Common myeloid progenitor, CD34-positive (primary cell): ENCODE measurements at places on chromosomes 6 and 20.

DNA sequence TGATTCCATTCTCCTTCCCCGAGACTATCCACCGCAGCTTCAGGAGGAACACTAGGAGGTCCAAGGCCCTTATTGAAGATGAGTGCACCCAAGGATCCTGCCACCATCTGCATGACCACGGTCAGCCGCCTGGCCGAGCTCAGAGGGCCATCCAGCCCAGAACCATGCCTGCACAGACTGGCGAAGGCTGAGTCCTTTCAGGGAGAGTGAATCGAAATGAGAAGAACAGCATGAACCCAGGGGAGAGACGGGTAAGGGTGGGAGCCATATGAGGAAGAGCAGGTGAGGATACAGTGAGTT, 26.3 kb downstream of the SERPINB6 start:
- DNase-seq: no peak

GRCh38 chr6:61592238-61592637, 693.8 kb downstream of the KHDRBS2 start:
- DNase-seq: no peak

GRCh38 chr20:53795170-53795569, 201.5 kb upstream of the ZNF217 start:
- DNase-seq: no peak

- DNase-seq: no peak
Measured at GRCh38 chr6:43666196-43666920, 21.2 kb downstream of the MRPS18A start.

- DNase-seq: no peak
Measured at GRCh38 chr20:38208088-38208487, 43.0 kb upstream of the TGM2 start.

GRCh38 chr6:15796844-15797243, 134.0 kb upstream of the DTNBP1 start:
- DNase-seq: no peak

GRCh38 chr20:4006640-4007039, 8.7 kb downstream of the RNF24 start:
- no peak for DNase-seq

DNA sequence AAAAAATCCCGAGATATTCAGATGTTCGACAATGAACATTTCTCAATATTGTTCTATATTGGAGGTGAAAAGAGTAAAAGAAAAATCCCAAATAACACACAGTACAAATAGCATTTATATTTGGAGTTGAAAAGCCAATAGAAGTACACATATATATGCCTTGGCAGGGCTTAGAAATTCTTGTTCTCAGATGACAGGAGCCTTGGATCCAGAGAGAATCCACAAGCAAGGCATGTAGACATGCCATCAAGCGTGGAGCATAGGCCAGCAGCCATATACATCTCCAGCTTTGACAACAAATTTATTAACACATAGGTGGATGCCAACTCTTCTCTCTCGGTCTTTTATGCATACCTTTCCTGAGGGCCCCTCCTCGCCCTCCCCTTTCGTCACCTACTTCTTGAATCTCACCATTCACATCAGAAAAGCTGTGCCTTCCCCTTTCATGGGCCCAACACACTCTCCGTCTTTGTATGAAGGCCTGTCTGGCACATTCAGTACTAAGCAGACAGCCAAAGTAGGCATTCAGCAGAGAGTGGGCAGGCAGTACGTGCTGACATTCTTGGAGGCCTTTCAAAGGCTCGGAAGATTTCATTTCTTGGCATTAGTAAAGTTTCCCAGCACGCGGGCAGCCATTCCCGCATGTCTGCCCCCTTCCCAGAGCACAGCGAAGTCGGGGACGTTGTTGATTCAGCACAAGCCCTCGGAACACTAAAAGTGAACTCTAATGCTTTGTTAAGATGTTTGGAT, 18.2 kb downstream of the NEDD9 start:
- no peak for DNase-seq

GRCh38 chr6:87297119-87297518, 25.3 kb upstream of the SMIM8 start:
- DNase-seq: no peak

- no peak for DNase-seq
Measured at GRCh38 chr6:138594758-138595140, 95.5 kb upstream of the NHSL1 start.

GRCh38 chr6:169752074-169752623, 727 bp downstream of the ERMARD start:
- no peak for DNase-seq

- no peak for DNase-seq
Measured at GRCh38 chr6:30885999-30886896, 1.9 kb downstream of the DDR1 start.

- no peak for DNase-seq
Measured at GRCh38 chr20:37822141-37822601, 80.8 kb upstream of the VSTM2L start.

GRCh38 chr6:4342407-4343137, 207.2 kb upstream of the ECI2 start:
- DNase-seq: no peak

- DNase-seq: no peak
Measured at GRCh38 chr20:37616110-37616425, 77.8 kb upstream of the CTNNBL1 start.

- no peak for DNase-seq
Measured at GRCh38 chr6:166621114-166621540, 5.9 kb downstream of the RPS6KA2 start.

GRCh38 chr20:11581271-11581670, 336.4 kb upstream of the BTBD3 start:
- peak; percentile 20 for DNase-seq

DNA sequence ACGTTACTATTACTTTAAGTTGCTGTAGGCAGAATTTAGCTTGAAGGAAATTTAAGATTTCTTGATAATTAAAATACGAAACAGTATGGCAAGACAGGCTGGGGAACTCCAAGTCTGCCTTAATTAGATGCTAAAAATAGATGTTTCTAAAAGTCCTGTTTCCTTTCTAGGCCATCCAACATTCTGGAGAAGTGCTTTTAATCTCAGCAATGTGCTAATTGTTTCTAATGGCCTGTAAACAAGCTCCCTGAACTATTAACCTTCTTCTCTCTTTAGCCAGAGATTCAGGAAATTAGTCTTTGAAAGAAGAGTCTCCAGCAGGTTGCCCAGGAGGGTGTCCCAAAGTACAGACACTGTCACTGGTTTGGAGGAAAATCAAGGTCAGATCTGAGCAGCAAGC, 677.3 kb upstream of the AGPAT4 start:
- no peak for DNase-seq

DNA sequence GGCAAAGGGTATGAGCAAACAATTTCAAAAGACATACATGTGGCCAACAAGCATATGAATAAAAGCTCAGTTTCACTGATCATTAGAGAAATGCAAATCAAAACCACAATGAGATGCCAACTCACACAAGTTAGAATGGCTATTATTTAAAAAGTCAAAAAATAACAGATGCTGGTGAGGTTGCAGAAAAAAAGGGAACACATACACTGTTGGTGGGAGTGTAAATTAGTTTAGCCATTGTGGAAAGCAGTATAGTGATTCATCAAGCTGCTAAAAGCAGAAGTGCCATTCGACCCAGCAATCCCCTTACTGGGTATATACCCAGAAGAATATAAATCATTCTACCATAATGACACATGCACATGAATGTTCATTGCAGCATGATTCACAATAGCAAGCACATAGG, 6.7 kb upstream of the KHDC1L start:
- peak; percentile 2 for DNase-seq

GRCh38 chr20:39541136-39541803, 579.1 kb downstream of the DHX35 start:
- DNase-seq: no peak

DNA sequence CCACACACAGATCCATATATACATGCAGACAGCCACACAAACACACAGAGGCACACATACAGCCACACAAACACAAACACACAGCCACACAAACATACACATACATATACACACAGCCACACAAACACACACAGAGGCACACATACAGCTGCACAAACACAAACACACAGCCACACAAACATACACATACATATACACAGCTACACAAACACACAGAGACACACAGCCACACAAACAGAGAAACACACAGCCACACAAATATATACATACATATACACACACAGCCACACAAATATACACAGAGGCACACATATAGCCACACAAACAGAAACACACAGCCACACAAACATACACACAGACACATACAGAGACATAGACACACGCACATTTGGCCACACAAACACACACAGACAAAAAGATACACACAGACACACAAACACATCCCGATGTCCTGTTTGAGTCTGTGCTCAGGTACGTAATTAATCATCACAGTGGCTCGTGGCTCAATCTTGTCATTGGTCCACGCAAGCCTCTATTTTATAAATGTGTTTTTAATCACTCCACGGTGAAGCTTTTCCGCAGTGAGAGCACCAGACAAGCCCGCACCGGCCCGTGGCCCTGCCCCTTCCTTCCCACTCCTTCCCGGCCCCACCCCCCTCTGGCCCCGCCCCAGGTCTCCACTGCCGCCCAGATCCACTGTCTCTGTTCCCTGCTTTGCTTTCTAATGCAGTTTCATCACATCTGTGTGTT, 135.3 kb downstream of the CDH4 start:
- DNase-seq: no peak

DNA sequence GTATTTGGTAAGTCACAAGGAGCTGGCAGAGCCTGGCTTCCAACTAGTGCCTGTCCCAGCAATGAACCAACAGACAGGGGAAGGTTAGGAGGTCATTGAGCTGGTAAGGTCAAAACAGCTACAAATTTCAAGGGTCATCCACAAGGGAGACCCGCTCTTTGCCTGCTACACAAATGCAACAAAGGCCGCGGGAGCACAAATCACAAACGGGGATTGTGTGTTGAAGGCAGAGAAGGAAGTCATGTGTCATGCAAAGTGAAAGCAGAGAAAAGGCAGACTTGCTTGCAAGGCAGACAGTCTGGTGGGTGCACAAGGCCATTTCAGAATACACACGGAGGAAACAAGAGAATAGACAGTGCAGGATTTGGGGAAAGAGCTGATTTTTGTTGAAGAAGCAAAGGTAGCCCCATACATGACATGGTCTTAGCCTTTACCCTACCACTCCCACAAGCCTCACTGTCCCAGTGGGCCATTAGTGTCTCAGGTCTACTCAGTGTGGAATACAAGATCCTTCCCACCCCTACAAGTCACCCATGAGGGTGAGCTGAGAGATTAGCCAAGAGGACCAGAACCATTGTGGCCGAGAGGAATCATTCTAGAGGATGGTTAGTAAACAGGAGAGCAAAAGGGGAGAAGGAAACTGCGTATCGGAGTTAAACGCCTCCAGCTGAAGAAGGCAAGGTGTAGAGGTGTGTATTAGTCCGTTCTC, 18.1 kb upstream of the SAMHD1 start:
- no peak for DNase-seq

GRCh38 chr6:63923139-63923739, 287.6 kb downstream of the PHF3 start:
- peak; percentile 64 for DNase-seq

DNA sequence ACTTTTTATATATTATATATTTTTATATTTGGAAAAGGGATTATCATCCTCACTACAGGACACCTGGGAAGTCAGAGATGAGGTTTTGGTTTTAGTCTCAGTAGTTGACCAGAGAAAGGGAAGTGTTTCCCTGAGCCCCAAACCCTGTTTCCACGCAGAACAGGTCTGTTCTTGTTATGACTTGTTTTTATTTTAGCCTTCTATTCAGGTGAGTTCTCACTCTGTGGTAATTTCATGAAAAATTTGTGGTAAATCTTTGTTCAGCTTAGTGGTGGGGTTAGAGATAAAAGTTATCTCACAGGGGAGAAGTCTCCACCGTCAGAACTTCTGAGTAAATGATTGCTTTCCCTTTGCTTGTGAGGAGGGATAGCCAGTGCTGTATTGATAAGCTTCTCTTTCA, 224.9 kb downstream of the FARS2 start:
- no peak for DNase-seq

DNA sequence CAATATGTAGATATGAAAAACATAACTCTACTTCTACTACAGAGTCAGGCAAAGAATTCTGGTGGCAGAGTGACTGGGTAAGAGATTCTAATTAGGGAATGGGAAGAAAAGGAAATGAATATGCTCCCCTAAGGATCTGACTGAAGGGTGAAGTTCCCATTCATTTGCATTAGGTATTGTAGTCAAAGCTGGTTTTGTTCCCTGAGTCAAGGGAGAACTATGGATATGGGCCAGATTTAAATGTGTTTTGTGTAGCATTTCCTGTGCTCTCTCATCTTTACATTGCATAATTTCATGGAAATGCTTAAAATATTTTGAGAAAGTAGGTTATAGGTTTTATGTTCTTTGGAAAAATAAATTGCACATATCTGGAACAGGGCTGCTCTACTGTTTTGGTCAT, 299.7 kb downstream of the BTBD3 start:
- no peak for DNase-seq

DNA sequence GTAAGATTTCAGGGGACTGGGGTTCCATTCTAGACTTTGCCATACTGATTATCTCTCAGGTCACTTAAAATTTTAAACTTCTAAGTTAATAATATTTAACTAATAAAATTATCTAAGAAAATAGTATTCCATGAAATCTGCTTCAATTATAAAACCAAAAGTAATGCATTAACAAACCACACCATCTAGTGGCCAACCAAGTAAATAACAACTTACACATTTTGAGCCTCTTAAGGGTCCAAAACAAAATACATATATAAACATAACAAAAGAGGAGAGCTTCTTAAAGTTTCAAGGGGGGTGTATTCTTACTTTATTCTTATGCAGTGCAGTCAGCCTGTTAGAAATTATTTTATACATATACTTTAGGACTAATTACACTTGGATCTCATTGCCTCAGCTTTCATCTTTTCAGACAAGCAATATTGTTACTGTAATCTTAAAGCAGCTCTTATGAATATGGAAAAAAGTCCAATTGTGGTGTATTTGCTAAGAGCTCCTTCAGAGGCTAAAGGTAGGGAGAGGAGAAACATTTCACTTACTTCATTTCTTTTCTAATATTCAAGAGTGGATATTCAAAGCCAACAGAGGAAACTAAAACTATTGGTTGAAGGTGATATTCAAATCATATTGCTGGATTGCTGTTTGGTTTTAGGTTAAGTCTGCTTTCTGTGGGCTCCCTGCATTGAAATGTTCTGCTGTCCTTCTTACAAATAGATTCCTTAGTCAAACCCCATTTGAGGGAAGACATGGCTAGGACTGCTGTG, 199.7 kb upstream of the SIM1 start:
- peak; percentile 51 for DNase-seq

GRCh38 chr6:144284478-144284782, 705 bp upstream of the UTRN start:
- no peak for DNase-seq

GRCh38 chr6:138664745-138665144, 108.8 kb upstream of the CCDC28A start:
- DNase-seq: no peak

- no peak for DNase-seq
Measured at GRCh38 chr6:136069119-136069518, 181.0 kb downstream of the MTFR2 start.

- DNase-seq: no peak
Measured at GRCh38 chr6:90076511-90077415, 182.5 kb downstream of the GJA10 start.

DNA sequence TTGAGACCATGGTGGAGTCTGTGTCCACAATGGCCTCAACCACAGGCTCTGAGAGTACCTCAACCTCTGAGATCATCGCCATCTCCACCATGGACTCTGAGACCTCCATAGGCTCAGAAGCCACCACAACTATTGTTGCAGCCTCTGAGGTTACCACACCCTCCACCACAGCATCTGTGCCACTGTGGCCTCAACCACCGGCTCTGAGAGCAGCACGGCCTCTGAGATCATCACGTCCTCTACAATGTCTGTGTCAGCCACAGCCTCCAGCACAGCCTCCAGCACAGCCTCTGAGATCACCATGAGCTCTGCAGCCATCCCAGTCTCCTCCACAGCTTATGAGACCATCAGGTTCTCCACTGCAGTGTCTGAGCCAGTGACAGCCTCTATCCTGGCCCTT, 19.4 kb upstream of the MUC21 start:
- peak; percentile 16 for DNase-seq
